ENCODE measurements at places on chromosomes 12 and 14.

GRCh38 chr12:89469361-89469760 lies 55.2 kb downstream of the GALNT4 start:
- DNase-seq: no peak

- DNase-seq: no peak
Observed at GRCh38 chr12:128991716-128992115, 138.4 kb downstream of the GLT1D1 start.

DNA sequence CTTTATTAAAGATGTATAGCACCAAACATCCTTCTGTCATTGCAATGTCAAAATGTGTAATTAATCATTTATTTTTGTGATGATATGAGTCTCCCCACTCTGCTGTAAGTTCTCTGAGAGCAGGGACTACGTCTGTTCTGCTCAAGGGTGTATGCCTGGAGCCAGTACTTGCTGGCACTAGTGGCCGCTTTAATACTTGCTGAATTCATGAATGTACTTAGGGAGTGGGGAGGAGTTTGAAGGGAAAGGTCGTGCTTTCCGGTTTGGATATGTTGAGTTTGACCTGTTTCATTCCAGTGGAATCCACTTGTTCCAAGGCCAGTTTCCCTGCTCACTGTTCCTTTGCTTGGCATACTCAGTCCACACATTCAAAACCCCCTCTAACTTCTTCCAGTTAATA lies 1.9 kb upstream of the DCAF5 start:
- DNase-seq: no peak

DNA sequence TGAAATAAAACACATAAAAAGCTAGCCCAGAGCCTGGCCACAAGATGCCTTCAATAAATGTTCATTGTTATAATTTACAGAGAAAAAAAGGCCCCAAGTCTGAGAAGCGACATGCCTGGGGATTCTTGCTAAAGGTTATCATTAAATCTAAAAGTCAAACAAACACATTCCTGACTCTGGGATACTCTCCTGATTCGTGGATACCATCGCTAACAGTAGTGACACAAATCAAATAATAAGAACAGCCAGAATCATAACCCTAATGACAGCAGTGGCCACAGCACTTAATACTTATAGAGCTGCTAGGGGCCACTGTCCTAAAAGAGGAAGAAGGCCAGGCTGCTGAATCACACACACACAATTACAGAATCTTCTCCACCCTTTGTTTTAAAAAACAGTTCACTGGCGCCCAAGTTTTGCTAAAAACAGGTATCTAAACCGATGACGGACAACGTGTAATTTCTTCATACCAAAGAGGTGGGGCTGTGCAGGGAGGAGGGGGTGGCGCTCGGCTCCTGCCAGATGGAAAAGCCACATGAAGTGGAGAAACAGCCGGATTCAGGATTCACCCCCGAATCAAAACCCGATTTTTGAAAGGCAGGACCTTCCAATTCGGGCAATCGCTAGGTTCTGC lies 1.2 kb downstream of the CLIP1 start:
- no peak for DNase-seq

- DNase-seq: no peak
Observed at GRCh38 chr14:102574281-102575159, 17.9 kb upstream of the RCOR1 start.

DNA sequence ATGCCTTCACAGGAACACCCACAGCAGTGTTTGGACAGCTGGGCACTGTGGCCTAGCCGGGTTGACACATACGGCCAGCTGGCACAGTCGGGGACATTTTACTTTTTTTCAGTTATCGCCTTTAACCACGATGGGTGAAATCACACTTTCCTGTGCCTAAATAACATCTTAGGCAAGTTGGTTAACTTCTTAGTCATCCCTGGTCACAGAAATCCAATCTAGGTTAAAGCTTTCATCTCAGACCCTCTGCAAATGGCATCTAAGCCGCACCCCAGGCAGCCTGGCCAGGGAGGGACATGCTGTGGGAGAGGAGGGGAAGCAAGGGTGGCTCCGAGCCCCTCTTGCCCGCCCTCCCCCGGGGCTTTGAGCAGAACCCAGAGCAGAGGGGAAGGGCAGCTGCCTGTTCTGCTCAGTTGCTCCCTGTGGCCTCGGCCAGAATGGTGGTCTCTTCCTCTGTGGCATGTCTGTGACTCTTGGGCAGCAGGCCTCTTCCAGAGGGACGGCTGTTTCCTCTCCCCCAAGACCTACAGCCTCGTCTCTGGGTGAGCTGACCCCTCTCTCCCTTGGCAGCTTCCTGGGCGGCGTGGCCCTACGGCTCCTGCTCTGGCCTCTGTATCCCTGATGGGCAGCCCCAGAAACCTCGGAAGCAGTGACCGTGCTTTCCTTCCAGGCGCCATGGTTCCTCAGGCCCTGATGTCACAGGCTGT lies 85.4 kb upstream of the DYNC1H1 start:
- no peak for DNase-seq

Data from T-helper 9 cell (primary cell).